ENCODE measurements at places on chromosomes 6 and 20.

- no peak for DNase-seq
These were observed 395.4 kb upstream of the SOX4 start for GRCh38 chr6:21198032-21198640.

- no peak for DNase-seq
These were observed 4.1 kb downstream of the TRDN start for GRCh38 chr6:123632641-123633040.

DNA sequence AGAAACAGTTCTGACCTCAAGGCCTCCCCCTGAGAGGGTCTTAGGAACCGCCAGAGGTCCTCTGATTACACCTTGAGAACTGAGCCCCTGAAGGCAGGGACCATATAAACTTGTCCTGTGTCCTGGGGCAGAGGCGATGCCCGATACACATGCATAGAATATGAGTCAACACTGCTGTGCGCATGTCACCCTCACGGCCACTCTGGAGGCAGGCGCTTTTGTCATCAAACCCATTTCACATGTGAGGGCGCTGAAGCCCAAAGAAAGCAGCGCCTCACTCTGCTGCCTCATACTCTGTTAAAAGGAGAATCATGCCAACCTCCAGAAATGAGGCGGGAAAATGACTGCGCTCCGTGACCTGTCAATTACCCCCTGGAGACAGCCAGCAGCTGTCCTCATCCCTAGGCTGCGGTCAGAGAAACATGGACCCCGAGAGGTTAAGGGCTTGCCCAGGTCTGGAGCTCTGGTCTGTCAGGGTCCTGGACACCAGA lies 158.3 kb downstream of the GRM4 start:
- no peak for DNase-seq

DNA sequence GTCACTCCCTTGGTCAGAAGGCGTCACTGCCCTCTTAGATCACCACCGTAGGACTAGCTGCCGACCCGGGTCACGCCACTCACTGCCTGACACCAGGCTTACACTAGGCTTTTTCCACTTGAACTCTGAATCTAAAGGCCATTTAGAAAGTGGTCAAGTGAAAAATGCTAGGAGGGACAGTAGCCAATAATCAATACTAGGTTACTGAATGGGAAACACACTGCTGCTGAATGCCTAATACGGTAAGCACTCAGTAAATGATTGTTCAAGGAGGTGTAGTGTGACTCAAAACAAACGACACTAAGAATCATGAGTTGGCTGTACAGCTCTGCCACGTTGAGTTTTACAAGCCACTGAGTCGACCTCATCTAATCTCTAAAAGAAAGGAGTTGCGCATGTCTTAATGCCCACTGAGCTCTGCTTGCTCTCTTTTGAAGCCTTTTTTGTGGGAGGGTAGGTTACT lies 760 bp upstream of the IBTK start:
- no peak for DNase-seq

- no peak for DNase-seq
These were observed 202.6 kb downstream of the CD109 start for GRCh38 chr6:73898599-73898998.

Data from activated CD8-positive, alpha-beta memory T cell treated with anti-CD3 and anti-CD28 coated beads for 4 hours (primary cell).